Stimulated activated CD4-positive, alpha-beta T cell treated with anti-CD3 and anti-CD28 coated beads, Interleukin-15, amount 100 ng/mL, for 1 hour (primary cell): ENCODE measurements at places on chromosomes 7 and 10.

GRCh38 chr7:31466036-31466435 is 47.9 kb upstream of the ITPRID1 start:
- no peak for DNase-seq

DNA sequence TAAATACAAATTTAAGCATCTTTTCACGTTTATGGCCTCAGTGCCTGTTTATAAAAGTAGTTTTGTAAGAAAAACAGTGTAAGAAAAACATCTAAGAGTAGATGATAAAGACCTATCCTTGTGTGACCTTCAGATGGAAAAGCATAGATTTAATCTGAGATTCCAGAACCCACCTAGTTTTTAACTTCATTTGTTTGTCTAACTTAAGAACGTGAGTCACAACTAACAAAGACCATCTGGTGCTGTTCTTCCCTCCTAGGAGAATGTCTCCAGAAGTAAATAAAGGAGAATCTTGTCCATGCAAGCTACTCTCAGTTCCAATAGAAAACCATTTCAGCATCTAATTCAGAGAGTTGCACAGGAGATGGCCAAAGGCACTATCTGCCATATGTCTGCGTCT is 265.4 kb upstream of the C7orf33 start:
- DNase-seq: no peak

- DNase-seq: no peak
Observed at GRCh38 chr7:157818701-157819454, 482.1 kb downstream of the DNAJB6 start.

- no peak for DNase-seq
Observed at GRCh38 chr7:142447762-142448161, 189.9 kb upstream of the PRSS58 start.

GRCh38 chr7:35498416-35498815 is 196.5 kb downstream of the HERPUD2 start:
- DNase-seq: no peak

- no peak for DNase-seq
Observed at GRCh38 chr7:144671429-144671828, 164.4 kb downstream of the TPK1 start.

DNA sequence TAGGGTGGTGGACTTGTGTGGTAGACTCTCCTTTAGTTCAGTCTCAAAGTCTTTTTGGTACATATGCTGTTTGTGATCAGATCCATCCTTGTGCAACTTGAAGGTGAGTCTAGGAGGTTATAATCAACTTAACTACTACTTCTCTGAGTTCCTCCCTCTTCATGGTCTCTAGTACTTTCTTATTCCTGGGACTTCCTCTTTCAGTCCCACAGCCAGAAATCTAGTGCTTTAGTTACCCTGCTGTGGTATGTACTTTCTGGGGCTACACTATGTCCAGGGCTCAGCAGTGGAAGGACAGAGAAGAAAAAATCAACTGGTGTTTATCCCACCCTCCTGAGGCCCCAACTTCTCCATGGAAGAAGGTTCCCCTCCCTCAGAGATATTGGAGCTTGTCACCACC is 19.4 kb upstream of the ATAD1 start:
- no peak for DNase-seq

DNA sequence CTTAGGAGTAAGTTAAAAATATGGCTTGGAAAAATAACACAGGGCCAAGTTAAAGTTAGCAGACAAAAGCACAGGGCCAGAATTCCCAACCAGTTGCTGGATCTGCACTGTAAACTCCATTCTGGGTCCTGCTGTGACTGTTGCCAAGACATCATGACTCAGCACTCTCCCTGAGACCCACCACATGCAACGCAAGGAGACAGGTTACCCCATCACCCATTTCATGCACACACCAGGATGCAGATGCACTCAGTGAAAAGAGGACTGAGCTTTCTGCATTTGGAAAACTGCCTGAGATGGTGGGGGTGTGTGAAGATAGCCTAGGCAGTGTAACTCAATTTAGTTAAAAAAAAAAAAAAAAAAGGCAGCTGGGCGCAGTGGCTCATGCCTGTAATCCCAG is 97.6 kb upstream of the ZNF438 start:
- no peak for DNase-seq

DNA sequence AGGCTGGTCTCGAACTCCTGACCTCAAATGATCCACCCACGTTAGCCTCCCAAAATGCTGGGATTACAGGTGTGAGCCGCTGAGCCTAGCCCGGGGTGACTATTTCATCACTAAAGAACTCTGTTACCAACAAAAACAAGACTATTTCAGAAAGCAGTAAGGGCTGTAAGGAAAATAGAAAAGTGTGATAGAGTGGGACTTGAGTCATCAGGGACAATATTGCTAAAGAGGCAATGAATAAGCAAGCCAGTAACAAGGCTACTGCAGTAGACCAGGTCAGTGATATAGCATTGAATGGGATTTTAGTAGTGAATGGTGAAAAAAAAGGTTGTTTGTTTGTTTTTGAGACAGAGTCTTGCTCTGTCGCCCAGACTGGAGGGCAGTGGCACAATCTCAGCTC is 51.7 kb downstream of the SVOPL start:
- DNase-seq: no peak

- no peak for DNase-seq
Observed at GRCh38 chr7:28900311-28900710, 57.8 kb downstream of the TRIL start.

DNA sequence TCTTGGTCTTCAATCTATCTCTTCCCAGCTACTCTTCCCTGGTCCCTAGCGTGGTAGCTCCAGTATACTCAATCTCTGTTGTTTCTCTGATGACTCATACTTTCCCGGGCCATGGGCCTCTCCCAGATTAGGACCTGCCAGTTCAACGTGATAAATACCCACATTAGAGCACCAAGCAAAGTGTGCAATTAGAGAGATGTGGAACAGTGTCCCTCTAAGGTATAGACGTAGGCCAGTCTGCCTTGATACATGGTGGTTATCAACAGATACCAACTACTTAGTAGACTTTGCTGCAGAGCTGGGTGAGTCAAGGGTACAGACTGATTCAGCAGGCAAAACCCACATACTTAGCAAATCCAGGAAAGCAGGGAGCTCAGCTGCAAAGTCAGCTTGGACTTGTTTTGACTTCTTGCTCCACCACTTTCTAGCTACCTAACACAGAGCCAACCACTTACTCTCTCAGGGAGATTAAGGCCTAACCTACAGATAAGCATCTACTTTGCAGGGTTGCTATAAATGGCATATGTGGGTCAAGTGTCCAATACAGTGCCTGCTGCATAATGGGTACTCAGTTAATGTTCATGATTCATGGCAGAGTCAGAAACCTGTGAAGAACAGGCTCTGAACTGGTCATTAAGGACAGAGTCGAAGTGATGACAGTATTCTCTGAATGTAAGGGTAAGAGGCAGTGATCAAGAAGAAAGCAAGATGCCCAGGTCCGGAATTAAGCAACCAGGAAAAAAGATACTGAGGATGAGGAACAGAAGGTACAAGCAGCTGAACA is 176.1 kb downstream of the CHN2 start:
- no peak for DNase-seq

GRCh38 chr7:151135525-151135845 is 32.0 kb downstream of the GBX1 start:
- DNase-seq: no peak

DNA sequence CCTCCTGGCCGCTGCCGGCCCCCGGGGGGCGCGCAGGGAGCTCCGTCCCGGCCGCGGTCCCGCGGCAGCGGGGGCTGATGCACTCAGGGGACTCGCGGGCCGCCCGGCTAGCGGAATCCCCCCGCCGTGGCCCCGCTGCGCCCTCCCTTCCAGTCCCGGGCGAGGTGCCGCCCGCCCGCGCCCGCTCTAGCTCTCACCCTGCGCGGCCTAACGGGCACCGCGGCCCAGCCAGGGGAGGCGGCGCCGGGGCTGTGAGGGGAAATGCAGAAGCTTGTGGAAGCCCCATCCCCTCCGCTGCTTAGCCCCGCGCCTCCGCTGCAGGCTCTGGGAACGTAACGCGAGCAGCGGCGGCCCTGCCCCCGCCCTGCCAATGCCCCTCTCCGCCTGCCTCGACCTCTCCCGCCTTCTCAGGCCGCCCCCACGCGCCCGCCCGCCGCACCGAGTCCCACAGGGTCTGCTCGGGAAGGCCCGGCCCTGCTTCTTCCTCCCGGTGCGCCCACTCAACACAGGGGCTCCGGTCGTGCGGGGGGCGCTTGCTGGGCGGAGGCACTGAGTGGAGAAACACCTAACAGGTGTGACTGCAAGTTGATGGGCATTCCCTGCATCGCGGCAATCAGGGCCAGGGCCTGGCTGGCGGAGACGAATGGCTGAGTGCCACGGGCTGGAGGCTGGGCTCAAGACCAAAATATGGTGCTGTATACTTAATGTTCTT is 384 bp upstream of the TMEM229A start:
- DNase-seq: no peak

- no peak for DNase-seq
Observed at GRCh38 chr10:6964543-6964942, 384.5 kb upstream of the PRKCQ start.

- no peak for DNase-seq
Observed at GRCh38 chr7:137453356-137453755, 109.8 kb upstream of the PTN start.

GRCh38 chr7:108384716-108385483 is 71.3 kb downstream of the NRCAM start:
- no peak for DNase-seq
